ENCODE measurements at places on chromosomes 1 and 21.

DNA sequence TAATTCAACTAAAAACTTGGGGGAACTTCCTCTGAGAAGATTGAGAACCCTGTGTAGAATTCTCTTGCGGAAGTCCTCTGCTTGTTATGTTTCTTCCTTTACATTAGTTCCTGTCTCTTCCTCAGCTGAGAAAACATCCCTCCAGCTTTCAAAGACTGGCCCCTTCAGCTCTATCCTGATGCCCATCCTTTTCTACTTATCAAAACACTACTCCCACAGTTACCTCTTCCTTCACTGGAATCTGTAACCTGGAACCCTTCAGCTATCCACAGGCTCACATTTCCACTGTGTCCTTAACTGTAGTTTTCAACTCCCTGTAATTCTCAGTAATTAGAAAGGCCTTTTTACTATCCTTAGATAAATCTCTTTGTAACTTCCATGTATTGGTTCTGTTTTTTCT, 6.0 kb upstream of the DEDD start:
- no peak for DNase-seq

DNA sequence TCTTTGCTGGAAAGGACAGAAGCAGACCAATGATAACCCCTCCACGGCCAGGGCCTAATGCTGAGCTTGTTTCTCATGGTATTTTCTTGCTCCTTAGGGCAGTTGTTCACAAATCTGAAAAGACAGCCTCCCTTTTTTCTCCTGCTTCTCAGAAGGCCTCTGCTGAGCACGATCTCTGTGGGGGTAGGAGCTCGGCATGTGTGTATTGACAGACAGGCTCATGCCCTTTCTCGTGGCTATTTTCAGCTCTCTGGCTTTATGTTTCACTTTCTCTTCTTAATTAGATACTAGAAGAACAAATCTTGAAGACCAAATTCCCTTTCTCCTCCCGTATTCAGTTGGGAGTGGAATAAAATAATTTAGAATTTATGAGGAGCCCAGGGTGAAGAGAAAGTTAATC, 768 bp upstream of the RIIAD1 start:
- no peak for DNase-seq

DNA sequence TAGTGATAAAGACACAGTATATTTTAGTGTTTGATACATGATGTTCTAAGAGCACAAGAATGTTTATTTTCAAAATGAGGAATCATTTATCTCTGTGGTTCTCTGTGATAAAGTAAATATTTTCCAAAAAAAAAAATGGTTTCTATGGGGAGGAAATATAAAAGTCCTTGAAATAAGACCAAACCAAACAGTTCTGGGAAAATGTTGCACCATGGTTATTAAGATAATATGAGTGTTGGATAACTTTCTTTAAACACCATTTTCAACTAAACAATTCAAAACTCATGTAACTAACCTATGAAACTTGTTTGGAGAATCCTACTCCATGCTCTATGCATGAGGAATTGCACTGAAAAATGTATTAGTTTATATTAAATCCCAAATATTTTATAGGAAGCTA, 184.6 kb downstream of the KCNT2 start:
- no peak for DNase-seq

- no peak for DNase-seq
Observed at GRCh38 chr1:93805027-93805610, 73.9 kb downstream of the DNTTIP2 start.

GRCh38 chr1:117683571-117684285, 77.9 kb downstream of the TENT5C start:
- DNase-seq: no peak

GRCh38 chr1:17370618-17371017, 1.4 kb upstream of the PADI6 start:
- DNase-seq: no peak

- no peak for DNase-seq
Observed at GRCh38 chr1:186837806-186838205, 9.1 kb downstream of the PLA2G4A start.

DNA sequence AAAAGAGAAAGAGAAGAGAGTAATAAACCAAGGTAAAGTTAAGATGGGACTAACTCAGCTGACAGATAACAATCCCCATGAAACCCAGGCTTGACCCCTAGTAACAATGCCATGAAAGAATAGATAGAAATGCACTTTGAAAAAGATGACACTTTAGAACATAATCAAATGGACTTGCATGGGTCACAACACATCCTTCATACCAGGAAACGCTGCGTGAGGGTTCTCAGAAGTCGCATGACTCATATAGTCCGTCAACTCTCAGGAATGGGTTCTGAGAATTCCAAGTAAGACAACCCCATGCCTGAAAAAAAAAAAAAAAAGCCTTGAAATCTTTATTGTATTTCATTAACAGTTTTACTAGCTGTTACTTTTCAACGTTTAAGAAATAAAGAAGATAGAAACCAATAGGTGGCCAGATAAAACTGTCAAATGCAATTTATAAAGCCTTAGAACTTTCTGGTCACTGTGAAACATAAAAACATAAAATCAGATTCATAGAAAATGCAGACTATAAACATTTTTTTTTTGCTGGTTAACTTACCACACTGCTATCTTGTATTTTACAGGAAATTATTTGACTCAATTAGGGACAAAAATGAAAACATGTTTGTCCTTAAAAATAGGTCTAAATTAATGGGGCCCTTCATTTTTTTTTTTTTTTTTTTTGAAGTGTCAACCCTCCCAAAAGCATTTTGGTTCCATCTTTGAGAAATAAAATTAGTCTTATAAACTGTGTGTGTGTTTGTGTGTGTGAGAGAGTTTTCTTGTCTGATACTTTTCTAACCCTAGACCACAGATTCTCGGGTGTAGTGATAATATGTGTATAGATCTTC, 202.1 kb downstream of the NCAM2 start:
- no peak for DNase-seq

DNA sequence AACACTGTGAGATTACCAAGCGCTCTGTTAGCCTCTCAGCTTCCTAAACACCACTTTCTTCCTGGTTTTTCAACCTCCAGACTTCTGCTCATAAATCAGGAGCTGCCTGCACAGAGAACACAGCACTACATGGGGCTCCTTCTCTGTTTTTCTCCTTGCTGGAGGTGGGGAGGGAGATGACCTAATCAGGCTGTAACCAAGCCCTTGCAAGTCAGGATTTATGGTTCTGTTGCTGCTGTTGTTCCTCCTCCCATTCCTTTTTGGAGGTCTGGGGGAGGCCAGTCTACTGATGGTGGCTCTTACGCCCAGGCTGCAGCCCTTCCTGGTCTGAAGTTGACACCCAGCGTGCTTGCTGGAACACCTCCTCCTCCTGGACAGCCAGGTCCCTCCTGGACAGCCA, 80.9 kb upstream of the AJAP1 start:
- no peak for DNase-seq

GRCh38 chr21:33238565-33239255, 9.0 kb downstream of the IFNAR2 start:
- no peak for DNase-seq

GRCh38 chr1:236809148-236809547, 14.1 kb downstream of the MTR start:
- DNase-seq: peak; percentile 29

GRCh38 chr1:42173155-42173933, 8.8 kb upstream of the GUCA2A start:
- DNase-seq: peak; percentile 65
